ENCODE measurements at places on chromosomes 1 and 21.

DNA sequence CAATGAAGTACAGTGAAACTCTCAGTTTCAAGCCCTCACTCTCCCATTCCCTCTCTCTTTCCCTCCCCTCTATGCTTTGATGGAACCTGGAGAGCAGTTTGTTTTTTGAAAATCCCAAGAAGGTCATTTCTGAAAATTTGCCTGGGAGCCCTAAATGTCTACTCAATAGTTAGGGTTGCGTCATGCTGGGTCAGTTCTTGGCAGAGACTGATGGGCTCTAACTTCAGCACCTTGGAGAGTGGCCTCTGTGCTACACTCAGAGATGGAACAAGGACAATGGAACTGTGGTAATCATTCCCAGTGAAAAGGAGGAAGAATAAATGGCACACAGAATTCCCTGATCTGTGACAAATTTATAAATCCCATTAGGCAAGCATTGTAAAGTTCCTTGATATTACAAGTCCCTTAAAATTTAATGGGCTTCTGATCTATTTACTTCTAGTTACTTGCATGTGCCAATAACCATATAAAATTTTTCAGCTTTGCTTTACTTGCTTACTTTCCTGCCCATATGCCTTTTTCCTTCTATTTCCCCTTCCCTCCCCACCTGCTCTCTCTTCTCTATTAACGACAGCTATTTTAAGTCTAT, 182.9 kb upstream of the KCND3 start:
- peak; percentile 47 for DNase-seq

- DNase-seq, result no peak
Observed at GRCh38 chr21:31530897-31531705, 128.4 kb upstream of the SOD1 start.

- no peak for DNase-seq
Observed at GRCh38 chr1:207393610-207394009, 60.5 kb upstream of the CR2 start.

- no peak for DNase-seq
Observed at GRCh38 chr1:116163533-116163932, 52.3 kb downstream of the MAB21L3 start.

DNA sequence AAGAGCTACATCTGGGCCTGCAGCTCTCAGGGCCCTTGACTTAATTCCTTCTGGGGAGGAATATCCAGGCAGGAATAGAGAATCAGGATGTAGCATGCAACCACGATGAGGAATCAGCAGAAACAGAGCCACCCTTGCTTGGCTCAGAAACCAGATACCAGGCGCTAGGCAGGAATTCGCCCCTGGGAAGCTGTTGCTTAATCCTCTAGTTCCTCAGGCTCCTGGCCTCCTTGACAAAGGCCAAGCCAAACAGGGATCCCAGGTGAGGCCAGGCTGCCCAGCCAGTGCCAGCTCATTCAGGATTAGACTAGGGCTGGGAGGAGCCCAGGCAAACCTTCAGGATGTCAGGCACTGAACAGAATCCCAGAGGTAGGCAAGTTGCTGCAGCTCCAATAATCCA, 48.2 kb upstream of the IRF2BP2 start:
- peak; percentile 22 for DNase-seq

DNA sequence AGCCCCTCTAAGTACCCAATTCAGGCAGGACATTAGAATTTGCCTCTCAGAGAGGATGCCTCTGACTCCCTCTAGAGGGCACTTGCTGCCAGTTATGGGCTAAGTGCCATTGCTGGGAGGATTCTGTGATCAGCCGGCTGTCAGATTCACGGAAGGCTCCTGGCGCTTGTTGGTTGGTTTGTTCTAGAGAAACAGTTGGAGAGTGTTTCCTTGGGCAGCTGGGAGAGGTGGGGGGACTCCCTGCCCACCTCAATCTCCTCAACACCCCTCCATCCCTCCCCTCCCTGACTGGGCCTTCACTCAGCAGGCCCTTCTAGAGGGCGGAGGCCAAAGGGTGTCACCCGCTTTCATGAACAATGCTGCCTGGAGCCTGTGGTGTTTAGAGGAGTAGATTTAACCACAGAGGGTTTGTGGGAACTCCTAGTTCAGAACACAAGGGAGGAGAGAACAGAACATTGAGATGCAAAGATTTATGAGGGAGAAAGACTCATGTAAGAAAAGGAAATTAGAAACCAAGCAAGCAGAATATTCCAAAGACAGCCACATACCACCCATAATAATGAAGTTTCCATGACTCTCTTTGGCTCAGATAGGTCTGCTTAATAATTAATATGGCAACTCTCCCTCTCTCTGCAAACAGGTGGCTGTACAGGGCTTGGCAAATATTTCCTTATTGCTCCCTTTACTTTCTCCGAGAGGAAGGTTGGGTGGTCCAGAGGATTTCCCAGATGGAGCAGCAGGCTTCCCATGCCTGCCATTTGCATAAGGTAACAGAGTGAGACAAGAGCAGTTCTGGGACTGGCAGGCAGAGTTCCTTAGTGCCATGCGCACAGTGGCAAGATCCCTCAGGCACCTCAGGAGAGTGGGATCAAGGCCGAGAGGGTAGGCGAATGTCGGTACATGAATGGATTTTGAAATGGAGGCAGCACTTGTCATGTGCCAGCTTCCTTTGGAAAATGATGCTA, 30.0 kb upstream of the ACP6 start:
- peak; percentile 75 for DNase-seq

DNA sequence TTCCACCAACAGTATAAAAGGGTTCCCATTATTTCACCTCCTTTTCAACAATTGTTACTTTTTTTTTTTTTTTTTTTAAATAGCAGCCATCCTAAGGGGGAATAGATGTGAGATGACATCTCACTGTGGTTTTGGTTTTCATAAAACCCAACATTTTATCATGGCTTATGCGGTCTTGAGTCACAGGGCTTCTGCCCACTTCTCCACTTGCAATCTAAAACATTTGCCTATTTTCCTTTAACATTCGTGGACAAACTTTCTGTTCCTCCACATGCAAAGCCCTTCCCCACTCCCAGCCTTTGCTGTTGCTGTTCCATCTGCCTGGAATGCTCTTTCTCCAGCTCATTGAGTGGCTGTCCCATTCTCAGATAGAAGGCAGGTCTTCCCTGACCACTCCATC, 239.7 kb upstream of the KCNK2 start:
- DNase-seq, result no peak

- DNase-seq, result no peak
Observed at GRCh38 chr1:81757398-81758020, 43.2 kb upstream of the ADGRL2 start.

- no peak for DNase-seq
Observed at GRCh38 chr1:75492011-75492410, 118.9 kb downstream of the SLC44A5 start.

DNA sequence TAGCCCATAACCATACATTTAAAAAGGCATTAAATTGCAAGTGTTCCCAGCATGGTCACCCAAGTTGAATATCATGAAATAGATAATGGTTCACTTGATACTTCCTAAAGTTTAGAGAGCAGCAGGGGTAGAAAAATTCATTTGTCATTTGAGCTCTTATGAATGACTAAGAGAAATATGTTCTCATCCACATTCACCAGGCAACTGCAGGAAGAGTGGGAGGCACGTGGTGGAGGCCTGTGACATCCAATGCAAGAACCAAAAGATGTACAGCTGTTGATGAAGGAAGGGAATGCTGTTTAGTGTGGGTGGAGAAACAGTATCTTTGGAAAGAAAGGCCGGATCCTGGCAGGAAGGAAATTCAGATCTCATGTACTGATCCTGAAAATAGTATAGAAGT, 473.1 kb downstream of the ADGRL2 start:
- DNase-seq, result no peak

DNA sequence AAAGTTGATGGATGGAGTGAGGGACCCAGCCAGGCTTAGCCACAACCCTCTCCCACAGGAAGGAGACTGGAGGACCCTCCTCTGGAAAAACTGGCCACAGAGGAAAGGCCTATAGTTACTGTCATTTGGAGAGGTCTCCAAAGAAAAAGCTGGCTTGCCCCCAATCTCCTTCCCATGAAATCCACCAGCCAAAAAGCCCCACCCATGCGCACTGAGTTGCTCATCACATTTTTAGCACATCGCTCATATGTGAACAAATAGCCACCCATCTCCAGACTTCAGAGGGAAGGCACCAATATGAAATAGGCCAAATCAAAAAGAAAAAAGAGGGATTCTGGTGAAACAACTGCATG, 36.9 kb upstream of the QSOX1 start:
- no peak for DNase-seq

GRCh38 chr1:198876371-198876871, 237.6 kb downstream of the PTPRC start:
- no peak for DNase-seq

GRCh38 chr1:114558544-114558943, 22.9 kb downstream of the BCAS2 start:
- DNase-seq, result no peak

GRCh38 chr1:113830039-113830438, 17.8 kb upstream of the RSBN1 start:
- DNase-seq, result no peak

GRCh38 chr1:3717715-3718601, 34.3 kb upstream of the CCDC27 start:
- peak; percentile 10 for DNase-seq

DNA sequence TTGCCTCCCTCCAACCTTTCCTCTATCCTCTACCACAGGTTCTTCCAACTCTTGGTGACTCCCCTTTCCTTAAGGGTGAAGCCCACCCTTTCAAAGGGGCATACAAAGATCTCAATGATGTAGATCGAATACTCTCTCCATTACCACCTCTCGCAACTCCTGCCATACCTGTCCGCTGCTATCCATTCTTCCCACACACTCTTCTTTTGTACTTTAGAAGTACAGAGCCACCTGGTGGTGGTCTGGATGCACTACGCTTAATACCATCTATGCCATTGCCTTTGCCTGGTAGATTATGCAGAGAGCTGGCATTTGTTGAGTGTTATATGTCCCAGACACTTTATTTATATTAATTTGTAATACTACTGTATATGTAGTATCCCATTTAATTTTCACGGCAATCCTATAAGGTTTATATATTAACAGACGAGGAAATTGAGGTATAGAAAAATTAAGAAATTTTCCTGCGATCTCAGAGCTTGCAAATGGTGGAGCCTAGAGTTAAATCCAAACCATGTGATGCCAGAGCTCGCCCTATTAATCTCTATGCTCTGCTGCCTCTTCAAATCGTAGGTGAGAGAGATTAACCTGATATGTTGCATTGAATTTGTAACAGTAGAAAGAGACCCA, 22.9 kb downstream of the TSHB start:
- DNase-seq, result peak; percentile 73

- no peak for DNase-seq
Observed at GRCh38 chr21:26397545-26397944, 175.5 kb downstream of the CYYR1 start.

DNA sequence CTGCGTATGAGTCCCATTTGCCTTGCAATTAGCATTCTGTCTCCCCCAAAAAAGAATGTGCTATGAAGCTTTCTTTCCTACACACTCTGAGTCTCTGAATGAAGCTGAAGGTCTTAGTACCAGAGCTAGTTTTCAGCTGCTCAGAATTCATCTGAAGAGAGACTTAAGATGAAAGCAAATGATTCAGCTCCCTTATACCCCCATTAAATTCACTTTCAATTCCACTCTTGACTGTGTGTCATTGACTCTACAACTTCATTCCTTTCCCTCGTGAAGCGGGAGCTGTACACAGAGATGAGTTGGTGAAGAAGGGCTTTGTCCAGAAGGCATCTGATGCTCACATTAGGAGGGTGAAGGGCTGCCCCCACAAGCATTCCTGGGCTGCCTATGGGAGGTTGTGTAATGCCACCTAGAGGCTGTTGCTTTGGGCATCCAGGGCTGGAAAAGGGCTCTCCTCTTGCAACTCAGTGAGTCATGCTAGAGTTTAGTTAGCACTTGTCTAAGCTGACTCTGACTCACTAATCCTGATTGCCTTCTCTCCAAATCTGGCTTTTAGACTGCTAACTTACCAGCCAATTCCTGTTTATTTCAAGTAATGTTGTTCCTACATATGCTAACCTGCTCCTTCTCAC, 1.8 kb downstream of the SPRR1B start:
- DNase-seq, result peak; percentile 17

DNA sequence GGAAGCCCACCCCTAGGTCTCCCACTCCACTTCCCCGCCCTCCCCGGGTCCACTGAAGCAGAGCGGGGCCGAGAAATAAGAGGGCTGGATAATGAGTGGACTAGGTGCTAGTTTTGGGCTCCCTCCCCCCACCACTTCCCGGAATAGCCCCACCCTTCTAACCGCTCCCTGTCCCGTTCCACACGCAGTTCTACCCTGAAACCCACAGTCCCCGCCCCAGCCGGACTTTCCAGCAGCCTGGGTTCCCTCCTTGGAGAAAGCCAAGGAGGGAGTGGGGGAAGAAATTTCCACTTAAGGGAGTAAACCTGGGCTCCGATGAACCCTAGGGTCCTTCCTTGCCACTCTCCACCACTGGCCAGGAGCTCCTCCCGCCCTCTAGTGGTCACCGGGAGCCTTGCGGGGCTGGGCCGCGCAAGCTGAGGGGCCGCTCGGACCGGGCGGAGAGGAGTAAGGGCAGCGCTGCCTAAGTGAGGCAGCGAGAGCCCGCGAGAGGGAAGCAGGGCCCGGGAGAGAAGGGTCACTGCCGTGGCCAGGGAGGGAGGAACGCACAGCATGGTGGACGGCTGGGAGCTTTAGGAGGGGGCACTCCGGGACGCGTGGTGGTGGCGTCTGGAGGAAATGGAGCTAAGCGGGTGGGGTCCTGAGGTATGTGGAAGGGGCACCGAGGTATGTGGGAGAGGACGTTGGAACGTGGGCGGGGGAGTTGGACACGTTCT, 14.3 kb downstream of the THBS3 start:
- peak; percentile 91 for DNase-seq

- no peak for DNase-seq
Observed at GRCh38 chr1:242836423-242836822, 311.9 kb upstream of the PLD5 start.

GRCh38 chr1:215104283-215104682, 21.7 kb downstream of the KCNK2 start:
- DNase-seq, result no peak

GRCh38 chr1:32005522-32005921, 8.1 kb upstream of the KHDRBS1 start:
- DNase-seq, result peak; percentile 75

DNA sequence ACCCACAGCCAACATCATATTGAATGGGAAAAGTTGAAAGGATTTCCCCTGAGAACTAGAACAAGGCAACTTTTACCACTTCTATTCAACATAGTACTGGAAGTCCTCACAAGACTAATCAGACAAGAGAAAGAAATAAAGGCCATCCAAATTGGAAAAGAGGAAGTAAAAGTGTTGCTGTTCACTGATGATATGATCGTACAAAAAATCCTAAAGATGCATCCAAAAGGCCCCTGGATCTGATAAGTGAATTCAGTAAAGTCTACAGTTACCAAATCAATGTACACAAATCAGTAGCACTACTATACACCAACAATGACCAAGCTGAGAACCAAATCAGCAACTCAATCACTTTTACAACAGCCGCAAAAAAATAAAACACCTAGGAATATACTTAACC, 28.3 kb downstream of the RAB3GAP2 start:
- DNase-seq, result no peak

- DNase-seq, result no peak
Observed at GRCh38 chr1:217524787-217525520, 105.9 kb downstream of the GPATCH2 start.

- peak; percentile 78 for DNase-seq
Observed at GRCh38 chr1:178408871-178409270, 87.9 kb downstream of the CLEC20A start.

GRCh38 chr1:85319491-85319890, 43.1 kb upstream of the BCL10 start:
- DNase-seq, result no peak

- no peak for DNase-seq
Observed at GRCh38 chr1:15110867-15111230, 42.7 kb upstream of the TMEM51 start.

GRCh38 chr1:2336499-2336898, 54.9 kb downstream of the MORN1 start:
- no peak for DNase-seq
